ENCODE measurements at places on chromosomes 12 and 14.

DNA sequence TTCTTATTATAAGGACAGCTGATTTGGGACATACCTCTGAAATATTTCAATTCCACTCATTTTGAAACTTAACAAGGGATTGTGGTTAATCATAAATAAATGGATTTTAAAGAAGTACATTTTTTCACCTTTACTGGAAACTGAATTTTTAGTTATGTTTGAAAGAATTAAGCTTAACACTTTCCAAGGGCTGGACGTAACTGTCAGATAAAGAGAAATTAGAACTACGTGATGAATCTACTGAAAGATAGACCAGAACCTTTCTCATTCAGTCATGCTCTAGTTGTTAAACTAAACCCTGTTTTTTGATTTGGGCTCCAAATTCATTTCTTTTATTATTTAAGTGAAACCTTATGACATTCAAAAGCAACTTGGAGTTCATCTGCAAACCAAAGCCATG lies 1892.1 kb upstream of the SEL1L start:
- no peak for DNase-seq

- DNase-seq, result no peak
Observed at GRCh38 chr12:64177001-64177400, 45.1 kb downstream of the KICS2 start.

DNA sequence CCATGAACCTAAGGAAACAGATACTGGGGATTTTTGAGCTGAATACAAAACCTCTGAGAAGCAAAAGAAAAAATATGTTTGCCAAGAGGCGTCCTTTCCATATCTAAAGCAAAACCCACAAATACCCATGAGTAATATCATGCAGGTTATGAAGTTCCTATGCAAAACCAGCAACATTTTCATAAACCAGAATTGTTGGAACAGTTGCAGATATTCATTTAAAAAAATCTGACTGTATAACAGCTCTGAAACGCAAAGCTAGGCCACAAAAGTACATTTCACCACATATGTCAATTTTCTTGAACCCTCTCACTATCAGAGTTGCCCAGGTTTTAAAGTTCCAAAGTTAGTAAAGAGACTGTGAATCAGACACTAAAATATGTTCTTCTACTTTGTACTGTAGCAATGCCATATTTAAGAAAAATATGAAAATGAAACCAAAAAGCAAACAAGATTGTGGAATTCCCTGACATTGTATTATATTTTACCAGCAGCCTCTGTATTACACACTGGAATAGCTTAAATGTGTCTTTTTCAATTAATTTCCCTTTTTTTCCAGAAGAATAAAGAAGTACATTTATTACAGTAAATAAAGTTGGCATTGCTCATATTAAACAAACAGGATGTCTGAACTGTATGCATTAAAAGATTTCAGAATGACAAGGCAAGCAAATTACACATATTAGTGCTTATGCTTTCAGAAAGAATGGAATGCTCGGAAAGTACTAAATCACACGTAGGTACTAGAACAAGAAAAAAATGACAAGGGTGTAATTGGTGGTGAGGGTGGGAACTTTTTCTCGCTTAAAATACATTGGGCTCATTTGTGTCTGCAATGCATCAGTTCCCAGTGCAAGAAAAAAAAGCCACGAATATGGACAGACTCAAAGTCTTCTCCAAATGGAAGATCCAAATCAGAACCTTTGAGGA lies 33.6 kb upstream of the HIF1A start:
- DNase-seq, result peak; percentile 26

DNA sequence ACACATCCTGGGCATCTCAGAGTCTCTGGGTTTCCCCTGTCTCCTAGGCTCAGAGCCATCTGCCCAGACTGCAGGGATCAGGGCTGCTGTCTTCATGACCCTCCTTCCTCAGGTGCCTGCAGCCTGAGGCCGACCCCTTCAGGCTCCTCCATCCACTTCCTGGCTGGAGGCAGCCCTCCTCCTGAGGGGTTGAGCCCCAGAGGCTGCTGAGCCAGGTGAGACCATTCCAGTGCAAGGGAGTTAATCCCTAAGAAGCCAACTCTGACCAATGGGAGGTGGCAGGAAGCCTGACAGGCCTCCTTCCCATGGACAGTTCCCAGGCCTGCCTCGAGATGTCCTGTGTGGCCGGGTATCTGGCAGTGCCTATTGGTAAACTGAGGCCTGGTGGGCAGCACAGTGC lies 8.4 kb upstream of the PPP4R4 start:
- no peak for DNase-seq

DNA sequence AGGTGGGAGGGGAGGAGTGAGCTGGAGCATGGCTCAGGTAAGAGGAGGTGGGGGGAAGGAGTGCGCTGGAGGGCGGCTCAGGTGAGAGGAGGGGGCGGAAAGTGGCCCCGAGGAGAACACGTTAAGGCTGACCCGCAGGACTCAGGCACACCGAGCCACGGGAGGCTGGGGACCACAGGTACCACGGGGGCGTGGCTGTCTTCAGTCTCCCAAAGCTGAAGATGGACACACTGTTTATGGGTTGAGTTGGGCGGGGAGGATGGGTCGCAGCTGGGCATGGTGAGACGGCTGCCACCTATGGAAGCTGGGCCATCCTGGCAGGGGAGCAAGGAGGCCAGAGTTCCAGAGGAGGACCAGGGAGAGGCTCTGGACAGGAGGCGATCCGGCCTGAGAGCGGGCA lies 23.5 kb downstream of the UBR7 start:
- no peak for DNase-seq

DNA sequence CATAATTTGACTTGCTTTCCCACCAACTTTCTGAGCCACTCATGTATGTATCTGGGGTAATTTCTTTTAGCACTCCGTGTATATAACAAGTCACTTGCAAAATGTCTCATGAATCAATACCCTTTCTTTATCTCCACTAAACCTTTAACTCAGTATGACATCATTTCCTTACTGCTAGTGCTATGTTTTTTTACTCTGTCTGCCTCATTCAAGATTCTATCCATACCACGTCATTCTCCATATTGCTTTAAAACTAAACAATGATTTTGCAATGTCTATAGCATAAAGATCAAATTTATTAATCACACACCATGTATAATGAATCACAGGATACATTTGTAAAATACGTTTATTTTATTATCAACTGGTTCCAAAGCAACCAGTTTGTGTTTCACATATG lies 178.2 kb downstream of the PIK3C2G start:
- DNase-seq, result no peak

- DNase-seq, result no peak
Observed at GRCh38 chr12:20264608-20265114, 103.7 kb upstream of the PDE3A start.
